ENCODE measurements at places on chromosomes 7 and 10.
A peak's percentile ranks its signal among the peaks of the same experiment; 100 is the strongest.

GRCh38 chr10:44879531-44879899 is 31.6 kb upstream of the TMEM72 start:
- no peak for DNase-seq

- no peak for DNase-seq
Observed at GRCh38 chr10:118394301-118395200, 52.4 kb upstream of the FAM204A start.

DNA sequence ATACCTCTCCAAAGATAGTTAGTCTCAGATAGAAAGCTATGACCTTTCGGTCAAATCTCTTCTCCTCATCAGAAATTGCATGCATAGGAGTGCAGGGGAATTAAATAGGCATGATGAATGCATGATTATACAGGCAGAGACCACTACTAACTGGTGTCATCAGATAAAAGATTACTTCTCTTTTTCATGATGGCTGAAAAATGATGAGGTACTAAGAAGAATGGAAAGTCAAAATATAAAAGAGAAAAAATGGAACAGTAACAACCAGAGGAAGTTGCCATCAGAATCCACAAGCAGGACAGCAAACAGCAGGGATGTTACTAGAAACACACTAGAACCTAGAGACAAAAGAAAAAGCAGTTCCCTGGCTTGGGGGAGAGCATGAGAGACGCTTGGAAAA is 31.6 kb downstream of the CTTNBP2 start:
- no peak for DNase-seq

DNA sequence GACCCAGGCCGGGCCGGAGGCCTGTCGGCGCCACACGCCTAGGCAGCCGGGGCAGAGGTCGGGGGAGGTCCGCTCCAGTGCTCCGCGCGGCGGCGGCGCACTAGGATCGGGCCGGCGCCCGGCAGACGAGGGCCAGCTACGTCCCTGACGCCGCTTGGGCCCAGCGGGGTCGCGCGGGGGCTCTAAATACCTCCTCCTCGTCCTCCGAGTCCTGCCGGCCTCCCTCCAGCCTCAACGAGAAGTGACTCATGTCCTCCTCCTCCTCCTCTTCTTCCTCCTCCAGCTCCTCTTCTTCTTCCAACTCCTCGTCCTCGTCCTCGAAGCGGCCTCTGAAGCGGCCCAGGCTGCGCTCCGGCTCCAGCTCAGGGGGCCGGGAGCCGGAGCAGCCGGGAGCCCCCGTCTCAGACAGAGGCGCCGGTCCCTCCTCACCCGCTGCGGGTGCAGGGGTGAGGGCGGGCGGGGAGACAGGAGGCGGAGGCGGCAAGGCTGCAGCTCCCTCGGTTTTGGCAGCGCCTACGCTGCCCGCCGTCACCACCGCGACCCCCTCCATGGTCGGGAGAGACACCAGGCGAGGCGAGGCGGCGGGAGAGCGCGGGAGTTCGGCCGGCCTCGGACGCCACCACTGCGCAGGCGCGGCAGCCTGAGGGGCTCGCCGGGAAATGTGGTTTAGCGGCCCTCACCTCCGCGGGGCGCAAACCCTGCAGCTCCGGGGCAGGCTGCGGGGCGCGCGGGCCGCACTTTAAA is at the start of gene PCGF6:
Gene PCGF6, minus strand, starts transcription at position 624 of the 744 bp plus-strand sequence. Its CDS starts 74 bp downstream, at position 550.
- peak; percentile 49 for DNase-seq

GRCh38 chr7:29208410-29209250 is 14.1 kb downstream of the CHN2 start:
- DNase-seq, result no peak

GRCh38 chr7:84354866-84355265 is 160.3 kb upstream of the SEMA3A start:
- no peak for DNase-seq

- DNase-seq, result no peak
Observed at GRCh38 chr10:44282626-44283300, 102.1 kb downstream of the CXCL12 start.

- DNase-seq, result no peak
Observed at GRCh38 chr7:35856175-35856574, 55.3 kb downstream of the SEPTIN7 start.

- no peak for DNase-seq
Observed at GRCh38 chr10:98881789-98882188, 353.9 kb downstream of the HPSE2 start.

GRCh38 chr7:1224086-1224716 is 8.5 kb upstream of the UNCX start:
- no peak for DNase-seq

DNA sequence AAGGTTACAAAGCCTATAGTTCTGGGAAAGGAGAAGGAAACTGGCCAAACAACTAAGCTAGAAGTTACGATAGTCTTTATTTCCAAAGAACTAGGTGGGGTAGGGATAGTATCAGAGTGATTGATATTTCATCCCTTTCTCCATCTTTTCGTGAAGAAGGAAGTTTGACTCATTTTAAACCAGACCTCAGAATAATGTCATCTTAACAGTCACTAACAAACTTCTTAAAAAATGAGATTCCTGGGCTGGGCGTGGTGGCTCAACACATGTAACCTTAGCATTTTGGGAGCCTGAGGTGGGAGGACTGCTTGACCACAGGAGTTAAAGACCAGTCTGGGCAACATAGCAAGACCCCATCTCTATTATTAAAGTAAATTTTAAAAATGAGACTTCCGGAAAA is 69.4 kb downstream of the ARL4A start:
- no peak for DNase-seq

GRCh38 chr10:24826009-24826408 is 102.3 kb upstream of the ARHGAP21 start:
- DNase-seq, result peak; percentile 73

GRCh38 chr10:79435271-79436065 is 10.0 kb downstream of the ZCCHC24 start:
- DNase-seq, result no peak

GRCh38 chr7:130566168-130566897 is 74.4 kb downstream of the MEST start:
- DNase-seq, result no peak

DNA sequence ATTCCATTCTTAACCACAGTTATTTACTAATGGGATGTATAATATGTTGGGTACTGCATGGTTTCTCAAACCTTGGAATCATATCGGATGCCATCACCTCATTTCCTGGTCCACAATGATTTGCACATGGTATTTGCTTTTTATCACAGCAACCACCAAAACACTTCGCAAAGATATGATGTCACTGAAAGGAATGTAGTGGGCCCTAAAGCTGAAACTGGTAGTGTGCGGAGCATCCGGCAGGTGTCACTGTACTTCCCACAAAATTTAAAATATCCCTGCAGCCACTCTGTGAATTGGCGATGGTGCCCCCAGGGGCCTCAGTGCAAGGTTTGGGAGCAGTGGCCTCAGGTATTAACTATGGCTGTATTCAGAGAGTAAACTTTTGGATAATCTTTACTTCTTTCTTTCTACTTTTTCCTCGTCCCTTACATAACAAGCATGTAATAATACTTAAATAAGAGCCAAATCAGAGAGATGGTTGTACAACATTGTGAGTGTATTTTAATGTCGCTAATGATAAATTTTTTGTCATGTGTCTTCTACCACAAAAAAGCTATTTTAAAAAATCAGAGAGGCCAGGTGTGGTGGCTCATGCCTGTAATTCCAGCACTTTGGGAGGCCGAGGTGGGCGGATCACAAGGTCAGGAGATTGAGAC is 66.2 kb downstream of the FAM241B start:
- DNase-seq, result peak; percentile 75

DNA sequence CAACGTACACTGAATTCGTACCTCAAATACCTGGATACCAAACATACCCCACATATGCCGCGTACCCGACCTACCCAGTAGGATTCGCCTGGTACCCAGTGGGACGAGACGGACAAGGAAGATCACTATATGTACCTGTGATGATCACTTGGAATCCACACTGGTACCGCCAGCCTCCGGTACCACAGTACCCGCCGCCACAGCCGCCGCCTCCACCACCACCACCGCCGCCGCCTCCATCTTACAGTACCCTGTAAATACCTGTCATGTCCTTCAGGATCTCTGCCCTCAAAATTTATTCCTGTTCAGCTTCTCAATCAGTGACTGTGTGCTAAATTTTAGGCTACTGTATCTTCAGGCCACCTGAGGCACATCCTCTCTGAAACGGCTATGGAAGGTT is 9.5 kb upstream of the SGCE start:
- DNase-seq, result no peak

- DNase-seq, result no peak
Observed at GRCh38 chr10:118966076-118966849, 63.3 kb upstream of the NANOS1 start.

- no peak for DNase-seq
Observed at GRCh38 chr10:86304436-86304835, 62.2 kb downstream of the GRID1 start.

DNA sequence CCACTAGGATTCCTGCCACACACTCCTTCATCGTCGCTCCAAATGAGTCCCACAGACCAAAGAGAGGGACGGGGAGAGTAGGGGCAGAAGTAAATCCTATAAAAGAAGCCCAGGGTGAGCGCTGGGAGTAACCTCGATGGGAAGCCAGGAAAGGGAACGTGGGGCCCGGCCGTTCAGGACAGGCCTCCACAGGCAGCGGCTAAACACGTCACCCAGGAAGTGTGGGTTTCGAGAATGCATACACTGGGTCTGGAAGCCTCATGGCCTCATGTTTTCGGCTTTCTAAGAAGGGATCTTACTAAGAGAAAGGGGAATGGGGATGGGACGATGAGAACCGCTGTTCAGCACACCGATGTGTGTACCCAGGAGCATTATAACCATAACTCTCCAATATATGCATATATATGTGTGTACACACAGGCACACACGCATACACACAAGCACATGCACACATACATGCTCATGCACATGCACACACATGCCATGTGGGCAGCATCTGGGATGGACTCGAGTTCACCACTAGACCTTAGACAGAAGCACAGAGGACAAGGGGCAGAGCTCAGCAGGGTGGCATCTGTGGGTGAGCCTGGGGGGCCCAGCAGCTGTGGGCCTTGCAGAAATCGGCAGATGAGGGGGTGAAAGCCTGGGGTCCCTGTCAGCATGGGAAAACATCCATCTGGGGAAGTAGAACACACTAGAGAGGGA is 14.8 kb upstream of the CNPY1 start:
- no peak for DNase-seq

- DNase-seq, result no peak
Observed at GRCh38 chr7:77799078-77799964, 748 bp downstream of the PHTF2 start.

GRCh38 chr7:98892609-98893008 is 14.3 kb downstream of the TRRAP start:
- no peak for DNase-seq

GRCh38 chr10:58512491-58513187 is at the start of gene BICC1:
BICC1 (plus strand) TSS chr10:58512872; CDS start chr10:58513144, 272 bp downstream.
- DNase-seq, result no peak

DNA sequence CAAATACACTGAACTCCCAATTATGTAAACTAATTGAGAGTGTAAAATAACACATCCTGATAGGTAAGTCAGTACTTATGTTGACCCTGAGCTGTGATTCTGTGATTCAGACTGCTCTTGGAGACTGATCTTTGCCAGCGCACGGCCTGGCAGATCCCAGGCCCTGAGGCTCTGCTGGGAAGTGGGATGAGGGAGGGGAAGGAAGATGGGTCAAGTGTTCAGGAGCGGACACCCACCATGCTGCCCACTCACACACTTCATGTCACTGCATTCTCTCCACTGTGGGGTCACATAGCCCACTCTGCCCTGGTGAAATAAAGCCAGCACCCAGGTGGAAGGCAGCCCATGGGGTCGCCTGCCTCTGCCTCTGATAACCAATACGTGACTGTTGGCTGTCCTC is 226.2 kb downstream of the TNS3 start:
- no peak for DNase-seq

GRCh38 chr10:131875501-131875900 is 25.3 kb upstream of the PPP2R2D start:
- DNase-seq, result no peak

DNA sequence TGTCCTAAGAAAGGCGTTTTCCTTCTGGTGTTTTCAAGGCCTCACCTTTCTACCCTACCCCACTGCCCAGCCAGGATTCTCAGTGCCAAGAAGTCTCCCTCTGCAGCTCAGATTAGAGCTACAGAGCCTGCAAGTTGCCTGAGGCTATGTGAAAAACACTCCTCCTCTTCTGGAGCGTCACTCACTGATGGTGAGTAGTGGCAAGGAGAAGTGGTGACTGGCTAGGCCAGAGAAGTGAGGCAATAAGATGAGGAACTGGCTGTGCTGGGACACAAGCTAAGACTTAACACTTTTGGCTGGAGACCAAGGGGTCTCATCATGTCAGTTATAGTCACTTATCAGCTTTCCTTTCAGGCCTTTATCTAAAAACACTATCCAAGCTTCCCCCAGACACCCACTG is 86.7 kb upstream of the PRKAR2B start:
- no peak for DNase-seq

DNA sequence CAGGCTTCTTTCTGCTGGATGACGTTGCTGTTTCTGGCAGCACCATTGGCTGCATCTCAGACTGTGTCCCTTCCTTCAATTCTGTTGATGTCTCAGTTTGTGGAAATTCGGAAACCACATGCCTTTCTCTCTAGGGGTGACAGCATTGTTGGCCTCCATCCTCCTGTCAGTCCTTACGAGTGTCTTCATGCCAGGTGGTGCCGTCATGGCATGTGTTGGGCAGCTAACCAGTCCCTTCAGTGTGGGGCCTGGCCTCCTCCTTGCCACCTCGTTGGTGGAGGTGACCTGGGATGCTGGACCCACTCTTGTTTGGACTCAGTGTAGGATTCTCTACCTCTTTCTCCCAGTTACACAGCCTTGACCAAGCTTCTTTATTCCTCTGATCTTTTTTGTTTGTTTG is 111.6 kb upstream of the INSYN2A start:
- DNase-seq, result no peak

DNA sequence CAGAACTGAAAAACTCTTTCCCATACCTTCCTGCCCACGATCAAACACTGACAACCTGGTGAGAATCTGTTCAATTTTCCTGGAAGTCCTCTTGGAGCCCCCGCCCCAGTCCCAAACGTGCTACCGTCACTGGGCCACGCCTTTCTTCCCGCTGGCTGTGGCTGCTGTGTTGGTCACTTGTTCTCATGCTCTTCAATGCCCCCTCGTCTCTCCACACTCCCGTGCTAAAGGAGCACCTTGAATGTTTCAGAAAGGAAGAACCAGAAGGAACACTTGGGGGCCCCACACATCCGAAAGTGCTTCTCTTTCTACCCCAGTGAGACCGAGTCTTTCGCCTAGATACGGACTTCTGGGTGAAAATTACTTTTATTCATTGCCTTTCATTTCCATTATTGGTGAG is 215.1 kb downstream of the DIP2C start:
- no peak for DNase-seq

GRCh38 chr10:89236226-89236797 is 15.3 kb downstream of the LIPA start:
- DNase-seq, result peak; percentile 90
